Right lobe of liver (tissue), 6 donors: ENCODE measurements at places on chromosomes 7 and 10. TPM values are rescaled to one million over a fixed set of nuclear protein-coding genes. Genes with fewer than 3 reads are reported as not detected.

- no peaks in the 10 kb centered on the region for H3K36me3 ChIP-seq
- H3K4me3 ChIP-seq: no peak overlapping the region
- no peak for DNase-seq
These were observed 32.1 kb downstream of the EN2 start for GRCh38 chr7:155489862-155490696.

DNA sequence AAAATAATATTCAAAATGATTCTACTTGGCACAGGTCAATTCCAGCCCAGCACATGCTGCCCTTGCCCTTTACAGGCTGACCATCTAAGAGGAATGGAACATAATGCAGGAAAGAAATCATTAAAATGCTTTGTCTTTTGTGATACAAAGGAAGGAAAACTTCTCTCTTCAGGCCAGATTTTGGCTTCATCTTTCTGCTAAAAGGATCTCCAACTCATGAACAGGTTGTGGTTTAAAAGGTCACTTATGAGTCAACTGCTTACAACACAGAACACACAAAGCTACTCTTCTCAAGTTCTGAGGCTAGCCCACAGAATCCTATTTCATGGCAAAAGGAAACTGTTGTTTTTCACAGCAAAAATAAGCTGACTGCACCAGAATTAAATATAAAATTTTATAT lies 197.1 kb downstream of the DOCK4 start:
- no peaks in the 10 kb centered on the region for H3K27me3 ChIP-seq
- no peaks in the 10 kb centered on the region for H3K4me1 ChIP-seq
- no peaks in the 10 kb centered on the region for H3K36me3 ChIP-seq
- no peak overlapping the region for H3K4me3 ChIP-seq

DNA sequence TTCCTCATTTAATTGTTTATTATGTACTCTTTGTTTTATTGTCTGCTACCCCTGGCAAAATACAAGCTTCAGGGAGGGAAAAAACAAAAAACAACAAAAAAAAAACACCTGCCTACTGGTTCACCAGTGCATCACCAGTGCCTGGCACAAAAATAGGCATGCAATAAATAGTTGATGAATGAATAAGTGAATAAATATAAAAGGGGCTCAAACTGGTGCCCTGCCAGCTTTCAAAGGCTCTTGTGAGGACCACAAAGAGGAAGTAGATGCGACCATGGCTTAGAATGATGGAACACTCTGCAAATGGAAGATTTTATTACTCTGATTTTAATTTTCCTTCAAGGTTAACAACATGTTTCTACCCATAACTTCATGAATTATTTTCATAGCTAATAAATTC lies 213.0 kb upstream of the INHBA start:
- no peak for DNase-seq
- H3K27me3 ChIP-seq: no peaks in the 10 kb centered on the region
- no peak overlapping the region for H3K4me3 ChIP-seq
- no peaks in the 10 kb centered on the region for H3K36me3 ChIP-seq

GRCh38 chr10:27285093-27285492 lies 44.5 kb upstream of the ACBD5 start:
- H3K4me1 ChIP-seq: no peaks in the 10 kb centered on the region
- H3K4me3 ChIP-seq: no peak overlapping the region
- DNase-seq: no peak
- no peak overlapping the region for H3K27ac ChIP-seq

GRCh38 chr10:76874176-76874575 lies 763.4 kb downstream of the KCNMA1 start:
- no peak overlapping the region for H3K27ac ChIP-seq
- H3K27me3 ChIP-seq: no peaks in the 10 kb centered on the region
- H3K4me3 ChIP-seq: no peak overlapping the region
- H3K4me1 ChIP-seq: no peaks in the 10 kb centered on the region
- no peaks in the 10 kb centered on the region for H3K36me3 ChIP-seq

GRCh38 chr7:45917658-45918057 lies 3.4 kb downstream of the IGFBP3 start:
- H3K36me3 ChIP-seq: no peaks in the 10 kb centered on the region
- H3K27ac ChIP-seq: no peak overlapping the region
- H3K4me3 ChIP-seq: peak overlapping the region; percentile 14
- no peaks in the 10 kb centered on the region for H3K27me3 ChIP-seq

- no peak for DNase-seq
- H3K27ac ChIP-seq: no peak overlapping the region
- H3K4me3 ChIP-seq: no peak overlapping the region
- no peaks in the 10 kb centered on the region for H3K27me3 ChIP-seq
- H3K4me1 ChIP-seq: no peaks in the 10 kb centered on the region
- H3K36me3 ChIP-seq: no peaks in the 10 kb centered on the region
These were observed 817.6 kb downstream of the PCDH15 start for GRCh38 chr10:53983431-53983830.

MACC1 gene
- total RNA-seq: 0.93 TPM

STAG3 gene
- total RNA-seq: 0.86 TPM

UBE3C gene
- 28.3 TPM for total RNA-seq

HOXA4 gene
- 1.6 TPM for total RNA-seq

SEMA3D gene
- total RNA-seq: 0.88 TPM

CHPF2 gene
- total RNA-seq: 16.6 TPM

ARHGEF35 gene
- 6.8 TPM for total RNA-seq
